Aorta (tissue), 5 donors: ENCODE measurements at places on chromosomes 4 and X. TPM values are rescaled to one million over a fixed set of nuclear protein-coding genes. Genes with fewer than 3 reads are reported as not detected.

GRCh38 chr4:3599951-3600350 is 67.7 kb upstream of the LRPAP1 start:
- peak; percentile 57 for DNase-seq

- no peak for DNase-seq
Observed at GRCh38 chr4:168241953-168242352, 76.6 kb downstream of the DDX60 start.

DNA sequence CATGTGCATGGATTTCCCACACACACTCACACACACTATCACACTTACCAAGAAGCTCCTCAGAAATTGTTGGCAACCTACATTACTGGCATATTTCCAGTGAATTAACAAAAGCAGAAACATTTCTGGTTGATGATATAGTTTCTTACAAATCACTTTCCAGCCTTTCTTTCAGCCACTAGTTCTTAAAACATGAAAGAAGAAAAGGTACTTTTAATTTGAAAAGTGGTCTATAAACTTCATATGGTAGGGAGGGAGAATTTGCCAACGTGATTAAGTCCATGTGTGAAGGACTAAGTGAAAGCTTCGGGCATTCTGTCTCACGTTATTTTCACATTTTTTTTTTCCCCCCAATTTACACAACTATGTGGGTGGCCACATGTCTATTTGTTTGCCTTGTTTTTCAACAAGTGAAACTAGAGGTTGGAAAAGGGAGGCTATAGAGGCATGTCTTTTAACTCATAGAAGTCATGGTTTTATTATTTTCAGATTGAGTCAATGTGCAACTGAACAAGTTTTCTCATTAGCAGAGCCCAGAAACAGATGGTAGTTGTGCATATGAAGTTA is 832.1 kb upstream of the INTU start:
- DNase-seq, result no peak

- DNase-seq, result no peak
Observed at GRCh38 chr4:166277401-166277800, 404.4 kb downstream of the TLL1 start.

DNA sequence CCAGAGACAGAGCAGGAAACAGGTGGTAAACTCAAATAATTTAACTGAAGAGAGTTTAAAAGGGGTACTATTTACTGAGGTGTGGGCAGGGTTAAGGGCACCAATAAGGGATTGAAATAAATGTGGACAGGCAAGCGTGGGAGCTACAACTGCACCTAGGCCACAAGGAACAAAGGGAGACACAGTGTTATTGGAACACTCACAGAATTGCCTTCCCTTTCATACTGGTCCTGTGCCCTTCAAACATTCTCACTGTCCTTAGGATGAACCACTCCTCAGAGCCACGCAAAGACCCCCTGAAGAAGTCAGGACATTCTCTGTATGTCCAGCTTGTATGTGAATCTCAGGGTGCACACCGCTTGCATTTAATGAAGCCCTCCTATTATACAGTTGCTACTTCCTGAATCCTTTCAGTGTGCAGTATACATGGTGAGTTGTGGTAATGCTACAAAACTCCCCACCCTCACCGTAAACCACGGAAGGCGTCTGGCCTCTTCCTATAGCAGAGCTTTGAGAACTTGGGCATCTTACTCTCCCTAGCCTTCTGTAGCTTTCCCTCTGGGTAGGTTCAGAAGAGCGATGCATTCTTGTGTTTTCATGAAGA is 9.6 kb upstream of the MRPL1 start:
- no peak for DNase-seq

DNA sequence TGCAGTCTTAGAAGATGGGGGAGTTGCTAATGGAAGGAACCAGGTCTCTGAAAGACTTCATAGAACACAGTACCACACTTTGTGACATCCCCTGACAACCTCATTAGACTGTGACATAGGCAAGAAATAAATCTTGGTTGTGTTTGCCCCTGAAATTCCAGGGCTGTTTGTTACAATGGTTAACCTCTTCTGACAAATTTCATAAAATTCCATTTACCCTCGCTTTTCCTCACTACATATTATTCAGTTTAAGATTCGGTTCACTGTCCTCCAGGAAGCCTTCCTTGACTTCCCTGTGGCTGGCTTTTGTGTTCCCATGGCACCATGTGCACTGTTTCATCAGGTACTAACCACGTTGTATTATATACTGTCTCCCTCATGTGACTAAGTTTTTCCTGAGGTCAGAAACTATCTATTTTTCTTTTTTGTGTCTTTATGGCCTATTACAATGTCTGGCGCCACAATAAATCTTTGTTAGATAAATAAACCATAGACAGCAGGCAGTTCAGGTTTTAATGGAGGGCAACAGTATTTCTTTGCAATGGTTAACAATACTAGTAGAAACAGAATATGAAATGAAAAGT is 54.2 kb downstream of the ATXN3L start:
- no peak for DNase-seq

DNA sequence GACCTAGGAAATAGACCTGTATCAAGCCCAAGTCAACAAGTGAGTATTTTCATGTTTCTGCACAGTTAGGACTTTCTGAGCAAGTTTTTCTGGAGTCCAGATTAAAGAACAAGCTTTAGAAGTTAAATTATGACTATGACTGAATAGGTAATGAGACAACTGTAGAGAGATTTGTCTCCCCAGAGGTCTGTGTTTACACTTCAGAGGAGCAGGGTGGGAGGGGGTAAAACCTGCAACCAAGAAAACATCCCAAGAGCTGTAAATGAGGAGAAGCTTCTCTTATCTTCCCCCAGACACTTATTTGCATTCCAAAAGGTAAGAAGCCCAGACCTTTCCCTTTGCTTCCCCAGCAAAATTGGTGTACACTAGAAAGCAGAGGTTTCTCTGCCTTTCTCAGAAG is 22.1 kb upstream of the CEP135 start:
- DNase-seq, result no peak

- no peak for DNase-seq
Observed at GRCh38 chrX:47198026-47198686, 4.5 kb downstream of the UBA1 start.

DNA sequence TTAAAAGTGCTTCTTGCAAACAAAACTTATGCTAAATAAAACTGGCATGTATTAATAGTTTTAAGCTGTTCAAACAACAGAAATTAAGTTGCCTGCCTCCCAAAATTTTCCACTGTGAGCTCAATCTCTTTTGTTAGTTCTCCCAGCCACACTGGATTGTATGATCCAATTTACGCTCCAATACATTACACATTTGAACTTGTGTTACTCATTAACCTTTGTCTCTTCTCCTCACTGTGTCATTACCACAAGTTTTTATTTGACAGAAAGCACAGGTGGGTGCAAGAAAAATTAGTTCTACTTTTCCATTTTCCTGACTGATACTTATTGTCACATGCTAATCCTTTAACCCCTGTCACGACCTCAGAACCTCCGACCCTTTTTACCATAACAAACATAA is 55.5 kb downstream of the SHISA3 start:
- DNase-seq, result no peak

DNA sequence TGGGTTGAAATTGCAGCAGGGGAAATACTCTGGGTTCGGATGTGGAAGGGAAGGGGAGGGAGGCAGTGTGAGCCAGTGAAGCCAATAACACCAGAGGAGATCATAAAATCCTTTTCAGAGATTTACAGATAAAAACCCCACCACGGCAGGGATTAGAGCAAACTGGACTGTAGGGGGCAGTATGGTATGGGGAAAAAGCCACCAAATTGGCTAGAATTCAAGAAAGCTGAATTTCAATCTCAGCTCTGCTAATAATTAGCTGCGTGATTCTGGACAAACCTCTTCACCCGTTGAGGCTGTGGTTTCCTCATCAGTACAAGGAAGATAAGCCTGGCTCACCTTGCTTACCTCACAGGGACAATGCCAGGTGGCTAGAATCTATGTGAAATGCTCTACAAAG is 108.1 kb downstream of the ATG4A start:
- no peak for DNase-seq

DNA sequence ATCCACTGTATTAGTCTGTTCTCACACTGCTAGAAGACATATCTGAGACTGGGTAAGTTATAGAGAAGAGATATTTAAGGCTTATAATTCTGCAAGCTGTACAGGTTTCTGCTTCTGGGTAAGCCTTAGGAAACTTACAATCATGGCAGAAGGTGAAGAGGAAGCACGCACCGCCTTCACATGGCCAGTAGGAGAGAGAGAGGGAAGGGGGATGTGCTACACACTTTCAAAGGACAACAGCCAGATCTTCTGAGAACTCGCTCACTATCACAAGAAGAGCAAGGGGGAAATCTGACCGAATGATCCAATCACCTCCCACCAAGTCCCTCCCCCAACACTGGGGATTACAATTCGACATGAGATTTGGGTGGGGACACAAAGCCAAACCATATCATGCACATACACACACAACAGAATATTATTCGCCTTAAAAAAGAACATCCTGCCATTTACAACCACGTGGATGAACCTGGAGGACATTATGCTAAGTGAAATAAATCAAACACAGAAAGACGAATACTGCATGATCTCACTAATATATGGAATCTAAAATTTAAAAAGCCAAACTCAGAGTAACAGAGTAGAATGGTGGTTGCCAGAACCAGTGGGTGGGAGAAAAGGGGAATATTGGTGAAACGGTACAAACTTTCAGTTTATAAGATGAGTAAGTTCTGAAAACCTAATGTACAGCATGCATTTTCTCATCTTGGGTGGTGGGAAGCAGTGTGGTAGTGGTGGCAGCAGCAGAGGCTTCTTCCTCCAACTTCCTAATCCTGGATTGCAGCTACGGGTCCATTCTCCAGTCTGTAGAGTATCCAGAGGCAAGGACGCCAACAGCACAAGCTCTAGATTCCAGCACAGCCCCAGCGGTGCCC is 12.8 kb downstream of the FRYL start:
- DNase-seq, result no peak

GRCh38 chrX:35115205-35115604 is 172.6 kb downstream of the FAM47B start:
- DNase-seq, result no peak

- DNase-seq, result peak; percentile 83
Observed at GRCh38 chr4:40897557-40898203, 147.9 kb downstream of the NSUN7 start.

DNA sequence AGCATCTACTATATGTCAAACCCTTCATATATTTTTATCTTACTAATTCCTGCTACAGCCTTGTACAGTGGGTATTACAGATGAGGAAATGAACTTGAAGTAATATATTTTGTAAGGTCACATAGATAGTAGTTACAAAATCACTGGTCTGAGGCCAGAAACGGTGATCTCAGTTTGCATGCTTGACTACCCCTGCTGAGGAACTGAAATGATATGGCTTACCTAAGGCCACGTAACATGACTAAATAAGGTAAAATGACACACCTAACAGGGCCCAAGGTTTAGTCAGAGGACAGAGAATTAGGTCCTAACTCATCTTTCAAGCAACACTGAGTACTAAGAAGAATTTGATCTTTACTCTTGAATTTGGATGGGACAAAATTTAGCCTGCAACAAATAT is 1.5 kb upstream of the COMMD8 start:
- no peak for DNase-seq

DNA sequence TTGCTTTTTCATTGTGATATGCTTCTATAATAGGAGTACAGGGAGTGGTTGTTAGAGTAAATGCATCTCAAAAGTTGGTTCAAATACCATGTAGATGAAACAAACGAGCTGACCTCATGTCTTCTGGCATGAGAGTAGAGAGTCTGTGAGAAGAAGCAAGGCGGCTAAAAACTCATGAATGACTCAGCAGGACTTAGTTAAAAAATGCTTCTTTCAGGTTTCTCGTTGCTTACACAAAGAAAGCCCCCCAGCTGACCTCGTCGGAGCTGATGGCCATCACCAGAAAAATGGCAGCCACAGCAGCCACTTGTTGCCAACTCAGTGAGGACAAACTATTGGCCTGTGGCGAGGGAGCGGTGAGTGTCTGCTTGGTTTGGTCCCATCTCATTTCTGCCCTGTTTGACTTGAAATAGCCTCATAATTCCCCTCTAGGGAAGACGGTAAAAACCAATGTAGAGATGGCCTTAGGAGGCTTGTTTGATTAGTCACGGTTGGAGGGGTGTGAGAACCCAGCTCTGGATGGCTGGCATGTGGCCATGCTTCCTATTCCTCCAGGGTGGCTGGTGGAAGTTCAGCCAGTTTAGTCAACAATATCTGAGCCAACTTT is 14.5 kb downstream of the AFP start:
- DNase-seq, result peak; percentile 53

DNA sequence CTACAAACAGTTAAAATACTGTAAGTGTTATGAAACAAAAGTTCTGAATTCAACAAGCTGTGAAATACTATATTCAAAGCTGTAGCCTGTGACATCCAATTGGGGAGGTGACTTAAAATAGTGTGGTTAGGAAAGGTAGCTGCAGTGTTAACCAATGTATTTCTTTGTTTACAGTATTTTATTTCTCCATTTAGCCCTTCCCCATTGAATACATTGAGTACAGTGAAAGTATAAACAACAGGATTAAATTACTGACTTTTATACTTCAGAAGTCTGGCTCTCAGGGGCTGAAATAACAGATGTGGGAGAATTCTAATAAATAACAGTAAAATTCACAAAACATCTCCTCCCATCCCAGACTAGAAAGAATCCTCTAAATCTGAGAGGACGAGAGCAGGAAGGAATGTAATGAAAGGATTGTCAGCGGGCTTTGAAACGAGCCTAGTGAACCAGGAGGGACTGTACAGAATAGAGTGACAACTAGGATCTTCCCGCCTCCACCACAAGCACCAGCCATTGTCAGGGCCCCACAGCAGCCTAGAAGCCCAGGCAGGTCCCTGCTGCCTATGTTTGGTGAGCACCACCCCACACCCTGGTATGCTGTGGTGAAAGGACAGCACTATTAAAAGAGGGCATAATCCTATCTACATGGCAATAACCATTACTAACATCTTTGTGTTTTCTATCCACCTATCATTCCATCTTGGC is 73.7 kb downstream of the SPCS3 start:
- DNase-seq, result no peak

DNA sequence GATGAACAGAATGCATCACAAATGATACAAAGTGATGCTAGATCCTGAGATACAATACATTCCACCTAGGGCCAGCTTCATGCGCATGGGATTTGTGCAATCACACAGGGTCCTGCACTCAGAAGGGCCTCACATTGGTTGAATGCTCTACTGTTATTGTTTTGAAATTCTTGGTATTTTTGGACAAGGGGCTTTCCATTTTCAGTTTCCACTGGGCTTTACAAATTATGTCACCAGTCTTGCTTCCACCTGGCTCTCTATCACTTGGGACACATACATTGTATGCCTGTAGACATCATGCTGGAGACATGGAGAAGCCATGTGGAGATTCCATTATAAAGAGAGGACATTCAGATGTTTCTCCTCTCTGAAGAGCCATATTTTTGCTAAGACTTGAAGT is 155.8 kb downstream of the NAA11 start:
- DNase-seq, result no peak

GRCh38 chr4:94507281-94507680 is 55.5 kb downstream of the PDLIM5 start:
- DNase-seq, result no peak

- DNase-seq, result peak; percentile 63
Observed at GRCh38 chr4:41143311-41144039, 70.9 kb downstream of the APBB2 start.

The PF4V1 gene
- 0.88 TPM for total RNA-seq

The SPIN2A gene
- total RNA-seq, result 1.5 TPM

The ZRSR2 gene
- 18.9 TPM for total RNA-seq

The CFP gene
- total RNA-seq, result 5.2 TPM
